ENCODE measurements at places on chromosomes 11 and 22. TPM values are rescaled to one million over a fixed set of nuclear protein-coding genes. Genes with fewer than 3 reads are reported as not detected.

GRCh38 chr11:79482800-79483199 lies 42.0 kb upstream of the TENM4 start:
- DNase-seq: no peak

DNA sequence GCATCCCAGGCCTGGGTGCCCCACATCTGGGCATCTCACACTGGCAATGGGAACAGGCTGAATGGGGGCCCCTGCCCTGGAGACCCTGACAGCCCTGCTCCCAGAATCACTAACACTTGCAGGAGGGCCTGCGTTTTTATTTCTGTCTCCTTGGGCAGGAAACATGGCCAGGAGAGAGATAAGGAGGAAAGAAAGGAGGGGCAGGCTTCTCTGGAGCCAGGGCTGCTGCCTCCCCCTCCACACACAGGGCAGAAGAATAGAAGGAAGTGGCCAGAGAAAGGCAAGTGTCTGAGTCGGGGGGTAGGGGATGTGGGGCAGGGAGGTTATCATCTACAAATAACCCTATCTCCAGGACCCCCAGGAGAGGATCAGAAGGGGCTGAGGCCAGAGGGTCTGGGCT lies 25.5 kb upstream of the TSPAN18 start:
- DNase-seq: no peak

GRCh38 chr11:128575174-128575960 lies 12.0 kb downstream of the ETS1 start:
- no peak for DNase-seq

DNA sequence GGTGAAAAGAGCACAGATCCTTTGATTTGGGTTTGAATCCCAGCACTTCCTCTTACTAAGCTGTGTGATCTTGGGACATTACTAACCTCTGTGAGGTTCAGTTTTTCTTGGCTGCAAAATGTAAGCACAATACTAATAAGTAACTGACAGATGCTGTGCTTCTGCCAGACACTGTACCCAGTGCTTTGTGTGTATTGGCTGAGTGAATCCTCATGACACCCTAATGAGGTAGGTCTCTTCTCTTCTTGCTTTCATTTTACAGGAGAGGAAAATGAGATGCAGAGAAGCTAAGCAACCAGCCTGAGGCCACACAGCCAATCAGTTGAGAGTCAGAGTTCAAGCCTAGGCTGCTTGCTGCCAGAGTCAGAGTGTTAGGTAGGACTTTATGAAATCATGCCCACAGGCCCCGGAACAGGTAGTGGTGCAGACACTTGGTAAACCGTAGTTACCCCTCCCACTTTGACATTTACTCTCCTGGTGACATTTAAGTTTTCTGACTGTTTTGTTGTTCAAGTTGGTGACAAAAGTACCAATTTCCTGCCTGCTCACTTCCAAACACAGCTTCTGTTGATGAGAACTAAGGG lies 21.2 kb downstream of the PTPRJ start:
- no peak for DNase-seq

- DNase-seq: no peak
Observed at GRCh38 chr11:121703201-121703600, 250.4 kb upstream of the SORL1-AS1 start.

DNA sequence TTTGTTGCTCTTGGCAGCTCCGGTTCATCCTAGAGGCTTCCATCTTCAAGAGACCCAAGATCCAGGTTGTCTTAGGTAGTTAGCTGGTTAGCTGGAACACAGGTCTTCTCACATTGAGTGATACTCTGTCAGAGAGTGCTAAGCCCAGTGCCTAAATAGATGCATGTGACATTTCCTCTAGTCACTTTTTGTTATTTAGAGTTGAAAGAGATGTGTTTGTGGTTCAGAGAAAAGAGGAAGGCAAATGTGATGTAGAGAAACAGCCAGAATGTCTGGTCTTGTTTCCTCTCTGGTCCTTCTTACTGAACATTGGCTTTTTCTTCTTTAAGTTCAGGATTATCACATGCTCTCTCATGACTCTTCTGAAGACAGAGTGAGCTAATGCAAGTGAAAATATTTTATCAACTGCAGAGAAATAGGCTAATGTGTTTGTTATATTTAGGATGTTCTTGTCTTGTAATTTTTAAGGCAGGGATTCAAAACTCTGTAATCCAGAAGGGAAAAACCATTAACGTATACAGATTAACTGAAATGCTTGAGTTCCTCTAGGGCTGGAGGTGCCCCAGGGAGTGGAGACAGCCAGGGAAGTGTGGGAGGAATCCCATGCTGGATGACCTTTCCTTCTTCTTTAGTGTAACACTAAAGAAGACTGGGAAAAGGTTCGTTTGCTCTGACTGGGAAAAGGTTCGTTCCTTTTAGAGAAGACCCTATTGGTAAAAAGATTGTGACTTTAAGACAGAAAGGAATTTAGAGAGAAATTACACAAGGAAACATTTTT lies 75.4 kb downstream of the SWAP70 start:
- DNase-seq: no peak

- no peak for DNase-seq
Observed at GRCh38 chr11:910044-910588, 494 bp downstream of the CHID1 start.

DNA sequence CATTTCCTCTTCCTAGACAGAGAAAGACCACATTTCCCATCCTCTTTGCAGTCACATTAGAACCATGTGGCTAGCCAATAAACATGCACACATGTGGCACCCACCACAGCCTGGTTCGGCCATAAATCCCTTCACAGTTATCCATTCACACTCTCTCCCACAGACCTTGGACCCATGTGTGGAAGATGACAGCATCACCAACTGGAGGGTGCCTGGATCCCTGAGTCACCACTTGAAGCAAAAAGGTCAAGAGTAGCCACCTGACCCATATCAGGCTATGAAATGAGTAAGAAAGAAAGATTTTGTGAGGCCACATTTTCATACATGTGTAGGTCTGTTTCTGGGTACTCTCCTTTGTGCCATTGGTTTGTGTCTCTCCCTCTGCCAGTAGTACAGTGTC lies 9.0 kb upstream of the TMEM121B start:
- DNase-seq: no peak

DNA sequence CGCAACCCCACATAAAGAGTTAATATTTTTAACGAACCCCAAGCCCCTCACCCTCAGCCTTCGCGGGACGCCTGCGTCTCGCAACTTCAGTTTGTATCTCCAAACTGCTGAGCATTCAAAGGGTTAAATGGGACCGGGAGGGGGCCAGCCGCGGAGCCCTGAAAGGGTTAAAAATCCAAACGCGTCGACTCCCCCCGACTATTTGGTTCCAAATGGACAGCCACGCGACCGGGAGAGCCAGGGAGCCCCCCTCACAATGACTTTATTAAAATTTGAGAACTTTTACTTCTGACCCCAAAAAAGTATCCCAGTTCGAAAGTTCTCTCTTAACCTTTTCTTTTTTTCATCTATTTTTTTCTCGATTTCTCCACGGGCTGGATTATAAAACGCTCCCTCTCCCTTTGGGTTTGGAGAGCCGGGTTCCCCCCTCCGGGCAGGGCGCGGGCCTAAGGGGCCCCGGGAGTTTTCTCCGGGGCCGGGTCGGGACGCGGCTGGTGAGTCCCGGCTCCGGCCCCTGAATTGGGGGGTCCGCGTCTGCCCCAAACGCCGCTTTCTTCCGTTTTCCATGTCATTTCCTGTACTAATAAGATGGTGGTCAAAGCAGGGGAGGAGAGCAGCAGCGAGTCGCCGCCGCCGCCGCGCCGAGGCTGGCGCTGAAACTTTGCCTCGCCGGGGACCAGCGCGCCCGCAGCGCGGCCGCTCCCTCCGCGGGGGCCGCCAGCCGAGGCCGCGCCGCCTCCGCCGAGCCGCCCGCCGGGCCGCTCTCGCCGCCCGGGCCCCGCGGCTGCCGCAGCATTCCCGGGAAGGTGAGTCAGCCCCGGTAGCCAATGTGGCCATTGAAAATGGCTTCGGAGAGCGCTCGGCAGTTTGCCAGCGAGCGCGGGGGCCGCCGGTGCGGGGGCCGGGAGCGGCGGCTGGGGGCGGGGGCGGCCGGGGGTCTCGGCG lies at the start of gene PRDM11:
PRDM11 (plus strand) TSS at position 568 of the 945 bp plus-strand sequence. CDS start 35,128 bp downstream, outside the sequence.
- DNase-seq: peak; percentile 78

GRCh38 chr22:26450453-26451185 lies 21.6 kb downstream of the ASPHD2 start:
- DNase-seq: no peak

DNA sequence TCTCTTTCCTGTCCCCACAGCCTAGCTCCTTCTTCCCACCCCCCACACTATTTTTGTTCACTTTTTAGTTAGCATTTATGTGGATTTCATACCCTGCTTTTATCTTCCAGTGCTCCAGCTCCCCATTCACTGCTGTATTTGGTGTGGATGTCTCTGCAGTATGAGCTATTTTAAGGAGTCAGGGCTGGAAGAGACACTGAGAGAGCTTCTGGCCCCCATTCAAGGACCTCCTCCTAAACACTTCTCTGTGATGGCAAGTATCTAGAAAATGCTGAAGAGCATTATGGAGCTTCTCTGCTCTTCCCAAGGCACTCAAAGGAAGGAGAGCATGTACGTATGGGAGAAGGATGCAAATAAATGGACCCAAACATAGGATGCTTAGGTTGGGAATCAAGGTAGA lies 79.5 kb downstream of the RAB30 start:
- DNase-seq: no peak

DNA sequence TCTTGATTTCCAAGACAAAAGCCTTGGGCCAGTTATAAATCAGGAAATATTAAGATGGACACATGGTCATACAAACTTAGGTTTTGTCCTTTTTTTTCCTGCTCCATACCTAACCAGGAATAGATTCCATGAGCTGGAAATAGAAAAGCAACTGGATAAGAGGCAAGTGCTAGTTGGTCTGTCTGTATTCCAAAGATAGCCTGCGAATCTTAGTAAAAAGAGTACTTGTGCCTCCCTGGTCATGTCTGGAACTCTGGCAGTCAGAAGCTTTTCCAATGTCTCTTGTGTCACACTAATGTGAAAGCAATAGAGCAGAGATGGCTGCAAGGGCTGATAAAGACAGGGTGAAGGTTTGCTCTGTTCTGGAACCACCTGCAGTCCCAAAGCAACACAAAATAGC lies 590.2 kb upstream of the ANO5 start:
- no peak for DNase-seq

GRCh38 chr11:111715142-111715816 lies 50.9 kb downstream of the PPP2R1B start:
- no peak for DNase-seq

- no peak for DNase-seq
Observed at GRCh38 chr22:48554893-48555572, 1272.6 kb downstream of the BRD1 start.

DNA sequence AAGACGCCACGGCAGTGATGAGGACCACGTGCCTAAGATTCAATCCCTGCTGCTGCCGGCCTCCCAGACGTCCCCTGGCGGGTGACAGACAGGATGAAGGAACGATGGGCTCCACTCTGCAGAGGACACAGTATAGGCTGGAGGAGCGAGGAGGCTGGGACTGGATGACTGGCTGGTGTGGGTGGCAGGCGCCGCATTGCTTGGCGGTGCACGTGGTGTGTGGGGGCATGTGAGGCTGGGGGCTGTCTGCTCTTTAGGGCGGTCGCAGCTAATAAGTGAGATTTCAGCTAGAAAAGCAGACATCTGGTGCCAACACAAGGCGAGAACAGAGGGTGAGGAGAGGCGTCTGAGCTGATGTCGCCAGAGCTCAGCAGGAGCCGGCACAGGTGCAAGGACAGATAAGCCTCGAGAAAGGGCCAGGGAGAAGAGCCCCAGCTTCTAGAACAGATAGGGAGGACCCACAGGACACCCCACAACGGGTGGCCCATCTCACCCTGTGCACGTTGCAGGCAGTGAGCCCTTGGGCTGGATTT lies 33.2 kb downstream of the TSPAN4 start:
- no peak for DNase-seq

- DNase-seq: no peak
Observed at GRCh38 chr11:106420048-106420665, 342.7 kb downstream of the AASDHPPT start.

GRCh38 chr11:8338138-8338537 lies 74.5 kb upstream of the LMO1 start:
- peak; percentile 61 for DNase-seq

DNA sequence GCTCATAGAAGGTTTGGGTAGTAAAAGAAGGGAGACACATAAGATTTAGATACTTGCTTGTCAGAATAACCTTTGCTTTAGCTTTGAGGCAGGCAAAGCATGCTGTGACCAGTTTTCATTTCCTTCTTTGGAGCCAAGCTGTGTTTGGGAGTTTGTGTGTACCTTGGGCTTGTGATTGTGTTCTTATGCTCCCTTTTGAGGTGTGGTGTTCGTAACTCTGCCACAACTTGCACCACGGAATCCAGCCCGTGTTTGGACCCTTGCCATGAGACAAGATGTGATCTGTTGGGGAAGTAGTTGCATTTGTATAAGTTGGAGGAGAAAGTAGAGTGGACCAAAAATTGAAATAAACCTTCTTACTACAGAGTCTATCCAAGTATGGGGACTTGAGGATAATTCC lies 34.0 kb downstream of the BMAL1 start:
- DNase-seq: no peak

DNA sequence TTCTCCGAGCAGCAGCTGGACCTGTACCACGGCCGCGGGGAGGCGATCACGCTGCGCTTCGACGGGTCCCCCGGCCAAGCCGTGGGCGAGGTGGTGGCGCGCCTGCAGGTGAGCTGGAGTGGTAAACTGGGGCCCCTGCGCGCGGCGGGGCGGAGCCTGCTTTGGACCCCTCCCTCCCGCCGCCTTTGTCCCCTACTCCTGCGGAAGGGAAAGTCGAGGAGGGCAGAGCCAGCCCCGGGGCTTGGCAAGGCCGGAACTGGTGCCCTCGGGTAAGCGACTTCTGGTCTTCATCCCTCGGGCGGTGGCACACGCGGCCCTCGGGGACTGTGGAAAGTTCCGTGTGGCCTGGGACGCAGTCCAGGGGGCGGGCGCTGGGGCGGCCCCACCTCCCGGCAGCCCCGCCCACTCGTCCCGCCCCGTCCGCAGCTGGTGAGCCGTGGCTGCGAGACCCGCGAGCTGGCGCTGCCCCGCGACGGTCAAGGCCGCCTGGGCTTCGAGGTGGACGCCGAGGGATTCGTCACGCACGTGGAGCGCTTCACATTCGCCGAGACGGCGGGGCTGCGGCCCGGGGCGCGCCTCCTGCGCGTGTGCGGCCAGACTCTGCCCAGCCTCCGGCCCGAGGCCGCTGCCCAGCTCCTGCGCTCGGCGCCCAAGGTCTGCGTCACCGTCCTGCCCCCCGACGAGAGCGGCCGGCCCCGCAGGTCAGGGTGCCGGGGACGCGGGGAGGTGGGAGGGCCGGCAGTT lies 9.2 kb downstream of the SIPA1 start:
- DNase-seq: no peak

GRCh38 chr11:86497310-86497709 lies 122.6 kb downstream of the CCDC81 start:
- no peak for DNase-seq

ARHGAP20 gene
- not detected for total RNA-seq

DDI1 gene
- not detected for total RNA-seq

TH gene
- total RNA-seq: not detected

ARFIP2 gene
- 72.2 TPM for total RNA-seq

GAL3ST3 gene
- not detected for total RNA-seq

ACTN3 gene
- not detected for total RNA-seq

CHID1 gene
- total RNA-seq: 150 TPM

ART5 gene
- total RNA-seq: not detected

GGTLC2 gene
- total RNA-seq: not detected

OR8D1 gene
- total RNA-seq: not detected

PRR33 gene
- total RNA-seq: not detected

OR8J3 gene
- total RNA-seq: not detected

CYP2D6 gene
- total RNA-seq: 10.7 TPM

NLRP14 gene
- total RNA-seq: not detected

TSSK2 gene
- not detected for total RNA-seq

ASCL2 gene
- not detected for total RNA-seq

CFL1 gene
- 963 TPM for total RNA-seq

OR10W1 gene
- total RNA-seq: not detected

WNT11 gene
- total RNA-seq: not detected

All from Calu3 (cell line).